ENCODE measurements at places on chromosomes 3 and 15. TPM values are rescaled to one million over a fixed set of nuclear protein-coding genes. Genes with fewer than 3 reads are reported as not detected.

CASR gene
- 0.16 TPM for total RNA-seq

DNAH1 gene
- total RNA-seq, result 7.0 TPM

LEKR1 gene
- total RNA-seq, result 2.0 TPM

POU1F1 gene
- total RNA-seq, result not detected

FANCD2OS gene
- not detected for total RNA-seq

TERC gene
- 5.5 TPM for total RNA-seq

ISL2 gene
- total RNA-seq, result 0.35 TPM

VEPH1 gene
- 1.3 TPM for total RNA-seq

RNF123 gene
- 36.4 TPM for total RNA-seq

SLC9A9 gene
- total RNA-seq, result 2.5 TPM
